ENCODE measurements at places on chromosomes 16 and 17.

GRCh38 chr17:48590607-48591161 is 643 bp upstream of the HOXB3 start:
- DNase-seq: no peak

DNA sequence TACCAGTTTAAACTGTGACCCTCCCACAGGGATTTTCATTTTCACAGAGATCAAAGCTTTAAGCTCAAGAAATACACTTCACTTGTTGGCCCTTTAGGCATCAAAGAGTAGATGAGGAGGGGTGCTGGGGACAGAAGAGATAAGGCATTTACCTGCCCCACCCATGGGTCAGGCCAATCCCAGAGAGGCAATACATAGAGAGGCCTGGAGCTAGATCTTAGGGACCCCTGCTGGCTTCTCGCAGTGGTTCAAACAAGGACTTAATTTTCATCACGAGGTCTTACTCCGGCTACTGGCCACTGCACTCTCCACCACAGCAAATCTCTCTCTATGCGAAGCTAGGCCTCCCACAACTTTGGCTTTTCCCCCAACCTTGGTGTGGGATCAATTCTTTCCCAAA is 46.6 kb downstream of the NOG start:
- peak; percentile 40 for DNase-seq

DNA sequence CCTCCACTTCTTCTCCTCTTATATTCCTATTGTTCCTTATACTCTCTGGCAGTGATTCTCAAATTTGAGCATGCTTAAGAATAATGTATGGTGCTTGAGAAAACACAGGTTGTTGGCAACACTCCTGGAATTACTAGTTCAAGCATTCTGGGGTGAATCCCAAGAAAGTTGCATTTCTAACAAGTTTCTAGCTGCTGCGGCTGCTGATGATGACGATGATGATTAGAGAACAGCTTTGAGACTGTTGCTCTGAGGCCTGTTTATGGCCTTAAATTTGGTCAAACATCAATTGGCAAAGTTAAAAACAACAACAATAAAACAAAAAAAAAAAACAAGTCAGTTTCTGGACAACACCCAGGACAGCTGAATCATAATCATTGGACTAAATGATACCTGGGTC is 961.9 kb downstream of the CDH11 start:
- no peak for DNase-seq

DNA sequence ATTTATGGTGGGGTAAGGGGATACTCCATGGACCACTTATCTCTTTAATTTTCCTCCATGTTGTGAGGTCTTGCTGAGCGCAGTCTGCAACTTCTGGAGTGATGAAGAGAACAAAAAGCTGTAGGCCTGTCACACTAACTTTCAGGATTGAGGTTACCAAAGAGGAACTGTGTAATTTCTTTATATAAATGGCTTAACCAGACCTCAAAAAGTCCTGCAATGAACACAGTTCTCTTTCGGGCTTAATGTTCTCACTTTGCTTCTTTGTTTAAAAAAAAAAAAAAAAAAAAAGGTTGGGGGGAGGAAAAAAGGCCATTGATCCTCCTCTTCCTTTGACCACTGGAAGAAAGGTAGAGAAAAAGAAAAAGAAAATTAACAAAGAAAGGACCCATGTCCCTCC is 86.8 kb upstream of the SOX9 start:
- DNase-seq: no peak

Measured in NCI-H82 (cell line).